IPS-NIHi11 (cell line): ENCODE measurements at places on chromosomes 7 and 10.
A peak's percentile ranks its signal among the peaks of the same experiment; 100 is the strongest.

DNA sequence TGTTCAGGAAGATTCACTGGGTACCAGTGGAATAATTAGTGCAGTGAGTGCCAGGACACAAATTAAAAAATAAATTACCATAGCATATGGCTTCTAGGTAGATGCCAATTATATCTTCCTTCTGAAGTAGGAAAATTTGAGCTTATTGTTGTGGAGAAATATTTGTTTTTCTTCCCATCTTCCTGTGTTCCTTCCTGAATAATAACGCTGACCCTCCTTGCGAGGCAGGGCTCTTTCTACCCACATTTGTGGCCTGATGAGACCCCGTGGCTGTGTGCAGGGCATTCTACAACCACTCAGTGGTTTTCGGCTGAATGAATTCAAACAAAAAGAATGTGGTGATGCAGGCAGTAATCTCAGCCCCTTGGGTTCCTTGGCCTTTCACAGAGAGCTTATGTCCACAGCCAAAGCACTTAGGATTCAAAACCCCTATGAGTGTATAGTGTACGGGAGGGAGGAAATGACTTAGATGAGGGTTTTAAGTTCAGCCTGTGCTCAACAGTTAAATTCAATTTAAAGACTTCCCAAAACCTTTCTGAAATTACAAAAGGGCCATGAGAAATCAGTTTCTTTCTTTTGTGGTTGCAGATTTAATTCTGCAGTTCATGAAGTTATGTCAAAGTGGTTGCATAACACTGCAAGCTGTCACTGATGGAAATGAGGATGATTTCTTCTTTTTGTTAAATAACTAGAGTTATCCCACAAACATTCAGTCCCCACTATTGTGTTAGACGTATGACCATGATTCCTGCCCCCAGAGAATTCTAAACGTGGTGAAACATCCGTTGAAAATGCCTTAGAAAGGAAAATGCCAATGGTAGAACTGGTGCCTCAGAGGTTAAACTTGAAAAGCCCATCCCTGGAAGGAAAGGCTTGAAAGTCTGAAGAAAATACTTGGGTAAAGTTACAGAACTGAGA lies 255.3 kb downstream of the FZD1 start:
- no peak for DNase-seq

GRCh38 chr7:83504330-83504729 lies 144.6 kb downstream of the SEMA3E start:
- no peak for DNase-seq

DNA sequence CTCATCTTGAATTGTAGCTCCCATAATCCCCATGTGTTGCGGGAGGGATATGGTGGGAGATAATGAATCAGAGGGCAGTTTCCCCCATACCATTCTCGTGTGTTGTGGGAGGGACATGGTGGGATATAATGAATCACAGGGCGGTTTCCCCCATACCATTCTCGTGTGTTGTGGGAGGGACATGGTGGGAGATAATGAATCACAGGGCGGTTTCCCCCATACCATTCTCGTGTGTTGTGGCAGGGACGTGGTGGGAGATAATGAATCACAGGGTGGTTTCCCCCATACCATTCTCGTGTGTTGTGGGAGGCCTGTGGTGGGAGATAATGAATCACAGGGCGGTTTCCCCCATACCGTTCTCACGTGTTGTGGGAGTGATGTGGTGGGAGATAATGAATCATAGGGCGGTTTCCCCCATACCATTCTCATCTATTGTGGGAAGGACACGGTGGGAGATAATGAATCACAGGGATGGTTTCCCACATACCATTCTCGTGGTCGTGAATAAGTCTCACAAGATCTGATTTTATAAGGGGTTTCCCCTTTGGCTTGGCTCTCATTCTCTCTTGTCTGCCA lies 271.0 kb downstream of the MAD1L1 start:
- no peak for DNase-seq

DNA sequence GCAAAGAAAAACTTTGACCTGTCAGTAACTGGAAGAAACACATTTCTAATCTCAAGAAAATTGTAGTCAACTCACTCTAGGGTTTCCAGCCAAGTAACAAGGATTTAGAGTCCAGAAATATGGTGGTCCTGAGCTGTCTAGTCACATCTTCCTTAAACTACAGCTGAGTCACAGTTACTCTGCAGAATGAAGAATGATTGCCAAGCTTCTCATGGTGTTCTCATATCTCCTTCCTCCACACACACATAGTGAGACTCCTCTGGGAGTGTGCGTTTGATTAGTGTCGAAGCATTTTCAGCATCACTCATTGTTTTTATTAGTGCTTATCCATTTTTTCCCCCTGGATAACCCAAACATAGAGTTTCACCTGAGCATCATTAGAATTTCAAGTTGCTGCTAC lies 93.1 kb upstream of the CXCL12 start:
- no peak for DNase-seq

DNA sequence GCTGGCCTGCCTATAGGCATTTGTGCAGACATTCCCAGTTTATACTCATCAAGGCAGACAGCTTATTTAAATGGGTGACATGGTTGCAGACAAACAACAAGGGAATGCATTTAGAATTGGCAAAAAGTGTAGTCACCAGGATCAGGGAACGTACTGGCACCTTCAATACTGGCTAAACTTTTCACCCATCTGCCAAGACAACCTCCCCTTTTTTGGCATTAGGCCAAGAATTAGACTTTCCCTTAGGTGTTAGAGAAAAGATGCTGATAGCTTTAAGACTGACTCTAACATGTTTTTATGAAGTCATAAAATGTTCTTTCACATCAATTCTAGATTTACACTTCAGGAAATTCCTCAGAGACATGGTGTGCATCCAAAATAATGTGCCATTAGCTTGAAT lies 365.9 kb downstream of the PHTF2 start:
- DNase-seq, result no peak

- DNase-seq, result no peak
These were observed 227.8 kb downstream of the DNAJB6 start for GRCh38 chr7:157564517-157565177.

- no peak for DNase-seq
These were observed 122.9 kb downstream of the SH3PXD2A start for GRCh38 chr10:103732339-103733044.

GRCh38 chr7:116542618-116543017 lies 17.8 kb downstream of the CAV1 start:
- DNase-seq, result no peak

DNA sequence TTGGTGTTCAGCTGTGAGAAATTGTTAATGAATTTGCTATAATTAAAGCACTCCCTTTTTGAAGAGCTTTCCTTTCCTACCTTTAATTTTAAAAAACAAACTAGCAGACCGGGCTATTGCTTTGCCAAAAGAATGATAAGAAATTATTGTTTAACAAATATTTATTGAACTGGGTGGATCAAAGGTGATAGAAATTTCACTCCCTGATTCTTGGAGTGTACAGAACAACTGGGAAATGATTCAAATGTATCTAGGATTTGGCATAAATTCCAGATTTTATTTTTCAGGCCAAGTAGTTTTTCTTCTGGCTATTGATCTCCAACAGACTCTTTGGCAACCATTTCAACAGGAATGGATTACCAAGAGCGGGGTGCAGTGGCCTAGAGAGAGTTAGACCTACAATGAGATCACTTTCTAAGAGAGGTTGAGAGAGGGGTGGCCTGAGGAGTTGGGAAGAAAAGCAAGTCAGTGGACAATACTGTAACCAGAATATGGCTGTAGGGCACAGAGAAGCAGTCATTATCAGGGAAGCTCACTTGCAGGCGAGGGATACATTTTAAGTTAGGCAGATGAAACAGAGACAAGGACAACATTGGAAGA lies 71.9 kb downstream of the PLXDC2 start:
- no peak for DNase-seq

DNA sequence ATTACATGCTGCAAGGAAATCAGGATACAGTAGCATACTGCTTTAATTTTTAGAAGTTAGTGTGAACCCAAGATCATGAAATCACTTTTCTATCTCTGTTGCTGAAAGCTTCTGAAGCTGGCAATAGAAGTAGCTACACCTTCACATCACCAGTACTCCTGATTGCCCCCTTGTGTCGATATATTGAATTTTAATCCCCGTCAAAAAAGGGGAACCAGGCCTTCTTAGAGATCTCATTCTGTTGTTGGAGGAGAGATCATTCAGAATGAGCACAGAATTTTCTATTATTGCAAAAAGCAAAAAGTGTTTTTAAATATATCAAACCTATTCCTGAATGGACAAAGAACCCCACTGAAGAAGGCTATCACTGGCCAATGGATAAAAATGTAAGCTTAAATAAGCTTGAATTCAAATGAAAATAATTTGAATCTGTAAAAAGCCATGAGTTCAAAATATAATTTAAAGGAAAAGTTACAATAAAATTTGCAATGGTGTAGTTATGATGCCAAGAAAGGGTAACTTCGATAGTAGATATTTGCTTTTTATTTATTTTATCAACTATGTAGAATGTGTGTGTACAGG lies 39.7 kb upstream of the TEX47 start:
- peak; percentile 33 for DNase-seq

DNA sequence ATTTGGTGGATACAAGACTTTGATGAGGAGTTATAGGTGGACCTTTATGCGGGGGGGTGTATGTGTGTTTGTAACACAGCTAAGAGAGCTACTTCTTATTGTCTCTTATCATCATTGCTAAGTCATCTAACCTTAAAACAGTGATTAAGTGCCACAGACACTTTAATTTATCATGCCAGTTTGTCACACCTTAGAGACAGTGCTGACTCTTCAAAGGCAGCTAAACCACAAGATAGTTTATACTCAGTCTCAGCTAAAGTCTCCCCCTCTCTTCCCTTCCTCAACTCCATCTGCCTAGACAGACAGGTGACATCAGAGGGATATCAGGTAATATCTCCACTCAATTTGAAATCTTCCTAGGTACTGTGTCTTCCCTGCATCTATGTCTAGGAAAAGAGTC lies 42.2 kb downstream of the MYPN start:
- DNase-seq, result no peak

- DNase-seq, result no peak
These were observed 11.5 kb downstream of the TPK1 start for GRCh38 chr7:144824360-144824759.

DNA sequence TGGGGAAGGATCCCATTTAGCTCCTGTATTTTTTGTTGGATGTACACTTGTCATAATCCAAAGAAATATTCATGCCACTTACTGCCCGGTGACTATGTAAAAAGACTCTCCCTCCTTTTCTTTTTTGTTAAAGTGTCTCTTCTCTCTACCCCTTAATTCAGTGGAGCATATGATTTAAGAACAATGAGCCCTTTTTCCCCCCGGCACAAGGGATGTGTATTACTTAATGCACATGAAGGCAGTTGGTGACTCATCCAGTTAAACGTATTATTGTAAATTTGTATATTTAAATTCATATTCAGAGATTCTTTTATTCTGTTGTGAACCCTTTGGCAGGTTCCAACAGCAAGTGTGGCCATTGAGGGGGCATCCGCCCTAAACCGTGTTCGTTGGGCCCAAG lies 241.9 kb downstream of the SLC25A13 start:
- DNase-seq, result no peak

DNA sequence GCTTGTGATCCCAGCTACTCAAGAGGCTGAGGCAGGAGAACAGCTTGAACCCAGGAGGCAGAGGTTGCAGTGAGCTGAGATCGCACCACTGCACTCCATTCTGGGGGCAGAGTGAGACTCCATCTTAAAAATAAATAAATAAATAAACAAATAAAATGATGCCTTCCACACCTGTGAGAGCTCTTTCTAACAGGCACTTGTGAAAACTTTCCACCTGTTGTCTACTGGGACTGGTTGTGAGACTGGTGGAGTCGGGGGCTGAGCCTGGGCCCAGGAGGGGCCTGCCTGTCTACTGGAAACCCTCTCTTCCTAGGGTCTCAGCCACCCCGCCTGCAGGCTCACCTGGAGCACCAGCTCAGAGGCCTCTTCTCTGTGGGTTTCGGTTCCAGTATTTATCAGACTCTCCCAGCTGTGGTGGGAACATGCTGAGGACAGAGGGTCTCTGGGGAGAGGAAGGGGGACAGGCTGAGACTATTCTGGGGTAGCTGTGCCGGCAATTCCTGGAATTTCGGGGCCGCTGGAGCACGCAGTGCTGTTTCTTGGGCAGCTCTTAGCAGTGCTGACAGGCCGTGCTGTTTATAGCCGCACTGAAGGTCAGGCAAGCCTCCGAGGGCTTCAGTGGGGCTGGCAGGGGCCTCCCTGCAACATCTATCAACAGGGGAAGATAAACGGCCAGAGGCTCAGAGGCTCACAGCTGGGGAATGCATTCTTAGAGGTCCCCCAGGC lies 3.8 kb downstream of the LDB3 start:
- DNase-seq, result peak; percentile 47

- peak; percentile 57 for DNase-seq
These were observed 68.8 kb upstream of the GSDME start for GRCh38 chr7:24825931-24826661.

GRCh38 chr10:118734475-118734874 lies 20.3 kb downstream of the CACUL1 start:
- no peak for DNase-seq

- no peak for DNase-seq
These were observed 724 bp downstream of the CFAP46 start for GRCh38 chr10:132941640-132942051.

DNA sequence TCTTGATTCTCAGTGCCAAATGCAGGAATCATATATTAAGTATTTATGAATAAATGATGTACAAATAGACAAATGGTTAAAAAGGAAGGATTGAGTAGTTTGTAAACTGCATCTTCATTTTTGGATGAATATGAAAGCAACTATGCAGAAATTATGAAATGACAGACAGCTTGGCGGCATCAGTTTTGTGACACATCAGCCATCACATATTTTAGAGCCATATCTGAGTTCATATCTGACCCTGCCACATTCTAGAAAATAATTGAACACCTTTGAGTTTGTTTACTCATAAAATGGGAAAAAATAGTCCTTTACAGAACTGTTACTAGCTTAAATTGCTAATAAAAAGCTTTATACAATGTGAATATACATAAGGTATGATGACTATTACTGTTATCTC lies 448.2 kb downstream of the KIF20B start:
- no peak for DNase-seq

DNA sequence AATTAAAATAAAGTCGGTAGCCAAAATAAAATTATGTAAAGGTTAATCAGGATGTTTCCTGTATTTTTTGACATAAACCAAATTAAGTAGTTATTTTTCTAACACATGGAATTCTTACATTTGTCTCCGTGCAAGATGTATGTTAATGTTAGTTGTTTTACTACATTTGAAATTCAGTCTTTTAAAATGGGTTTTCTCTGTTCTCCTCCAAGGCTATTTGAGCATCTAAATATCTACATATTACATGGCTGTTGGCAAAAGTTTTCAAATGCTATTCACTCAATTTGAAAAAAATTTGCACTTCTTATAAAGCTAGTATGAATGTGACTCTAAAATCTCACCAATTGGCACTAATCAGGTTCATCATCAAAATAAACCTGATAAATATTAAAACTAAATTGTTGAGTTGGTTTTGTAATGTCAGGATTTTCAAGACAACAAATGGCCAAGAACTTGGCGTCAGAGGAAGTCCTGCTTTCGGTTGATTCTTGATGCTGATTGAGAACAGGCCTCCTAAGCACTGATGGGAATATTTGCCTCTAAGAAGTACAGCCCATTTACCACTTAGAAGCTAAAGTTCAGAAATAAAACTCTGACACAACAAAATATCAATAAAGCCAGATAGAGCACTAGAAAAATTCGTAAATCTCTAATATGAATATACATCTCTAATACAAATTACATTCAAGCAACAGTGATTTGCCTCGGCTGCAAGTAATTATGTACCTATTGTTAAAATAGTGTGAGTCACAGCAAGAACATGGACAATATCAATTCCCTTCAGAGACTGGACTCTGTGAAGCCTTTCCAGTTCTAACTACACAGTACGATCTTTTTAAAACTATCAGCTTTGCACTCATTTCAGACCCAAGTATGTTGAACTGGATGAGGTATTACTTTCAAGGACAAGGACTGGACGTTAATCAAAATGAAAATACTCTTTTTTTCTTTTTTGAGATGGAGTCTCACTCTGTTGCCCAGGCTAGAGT lies 733.1 kb upstream of the C7orf33 start:
- DNase-seq, result no peak
